Dermis blood vessel endothelial cell (primary cell): ENCODE measurements at places on chromosomes 16 and 17. TPM values are rescaled to one million over a fixed set of nuclear protein-coding genes. Genes with fewer than 3 reads are reported as not detected.
A peak's percentile ranks its signal among the peaks of the same experiment; 100 is the strongest.

GRCh38 chr17:9287306-9287705, 266.0 kb downstream of the NTN1 start:
- no peak for DNase-seq

DNA sequence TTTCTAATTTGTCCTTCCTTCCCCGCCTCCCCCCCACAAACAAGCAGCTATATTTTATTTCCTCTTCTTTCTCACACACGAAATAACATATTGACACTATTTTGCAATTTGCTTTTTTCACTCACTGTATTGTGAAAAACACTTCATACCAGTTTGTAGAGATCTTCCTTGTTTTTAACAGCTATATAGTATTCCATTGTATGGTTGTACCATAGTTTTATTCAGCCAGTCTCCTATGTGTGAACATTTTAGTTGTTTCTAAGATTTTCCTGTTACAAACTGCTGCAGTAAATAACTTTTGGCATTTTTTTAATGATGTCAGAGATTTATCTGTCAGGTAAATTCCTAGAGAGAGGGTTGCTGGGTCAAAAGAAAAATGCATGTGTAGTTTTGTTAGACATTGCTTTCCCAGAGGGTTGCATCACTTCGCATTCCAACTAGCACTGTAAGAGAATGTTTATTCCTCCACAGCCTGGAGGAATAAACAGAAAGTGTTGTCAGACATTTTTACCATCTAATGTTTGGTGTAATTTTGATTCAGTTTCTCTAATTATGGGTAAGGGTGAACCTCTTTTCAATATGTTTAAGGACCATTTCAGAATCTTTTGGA, 101.2 kb downstream of the MRTFB start:
- no peak for DNase-seq

Gene CRYBA1
- total RNA-seq: not detected in 2 replicates

DNA sequence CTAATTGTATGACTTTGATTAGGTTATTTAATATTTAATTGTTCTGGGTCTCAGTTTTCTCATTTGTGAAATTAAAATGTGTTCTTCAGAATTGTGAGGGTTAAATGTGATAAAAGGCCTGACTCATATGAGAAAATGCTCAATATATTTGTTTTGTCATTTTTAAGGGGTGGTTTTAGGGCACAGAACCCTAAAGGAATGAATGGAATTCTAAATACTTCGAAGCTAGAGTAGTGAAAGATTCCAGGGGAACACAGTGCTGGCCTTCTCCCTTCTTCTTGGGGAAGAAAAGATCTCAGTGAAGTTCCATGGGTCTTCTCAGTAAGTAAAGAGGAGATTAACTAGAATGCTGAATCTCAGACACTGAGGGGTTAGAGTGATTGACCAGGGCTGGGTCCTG, 3.9 kb upstream of the SMPD3 start:
- DNase-seq: no peak

- no peak for DNase-seq
These were observed 1.5 kb upstream of the FBXL16 start for GRCh38 chr16:707062-707538.

DNA sequence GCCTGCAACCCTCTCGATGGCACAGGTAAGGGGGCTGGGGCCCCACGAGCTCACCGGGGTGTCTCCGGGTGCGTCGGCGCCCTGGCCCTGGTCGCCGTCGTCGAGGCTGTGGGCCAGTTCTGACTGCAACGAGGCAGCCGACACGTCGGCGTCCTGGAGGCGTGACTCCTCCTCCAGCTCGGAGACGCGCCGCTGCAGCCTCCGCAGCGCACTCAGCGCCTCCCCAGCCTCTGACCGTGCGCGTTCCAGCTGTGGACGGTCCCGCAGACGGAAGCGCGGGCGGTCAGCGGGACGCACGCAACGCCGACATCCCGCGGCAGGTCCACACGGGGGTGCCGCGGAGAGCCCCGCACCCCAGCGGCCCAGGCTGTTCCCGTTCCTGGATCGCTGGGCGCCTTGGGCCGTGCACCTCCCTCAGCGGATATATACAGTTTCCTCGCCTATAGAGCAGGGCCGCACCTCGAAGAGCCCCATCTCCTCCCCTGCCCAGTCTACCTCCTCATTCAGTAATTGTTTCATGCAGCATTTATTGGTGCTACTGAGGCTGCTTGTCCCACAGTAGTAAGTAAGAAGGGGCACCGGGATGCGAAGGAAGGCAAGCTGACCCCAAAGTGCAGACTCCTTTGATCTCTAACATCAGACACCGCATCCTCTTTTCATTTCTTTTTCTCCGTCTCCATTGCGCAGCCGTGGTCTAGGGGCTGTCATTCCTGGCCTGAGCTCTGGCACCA, 5.8 kb downstream of the THOC6 start:
- DNase-seq: peak; percentile 35

- no peak for DNase-seq
These were observed 79.5 kb downstream of the GNAO1 start for GRCh38 chr16:56270828-56271227.

Gene TPPP3
- total RNA-seq: 0.19 TPM in 1 of 2 replicates, not detected in the other

GRCh38 chr16:1778200-1779179, 3.9 kb downstream of the SPSB3 start:
- no peak for DNase-seq
